ENCODE measurements at places on chromosomes 11 and 22.
A peak's percentile ranks its signal among the peaks of the same experiment; 100 is the strongest.

GRCh38 chr22:24731761-24732160, 42.8 kb downstream of the PIWIL3 start:
- DNase-seq: no peak
- no peaks in the 10 kb centered on the region for H3K4me1 ChIP-seq
- H3K27ac ChIP-seq: no peak overlapping the region
- no peaks in the 10 kb centered on the region for H3K36me3 ChIP-seq

DNA sequence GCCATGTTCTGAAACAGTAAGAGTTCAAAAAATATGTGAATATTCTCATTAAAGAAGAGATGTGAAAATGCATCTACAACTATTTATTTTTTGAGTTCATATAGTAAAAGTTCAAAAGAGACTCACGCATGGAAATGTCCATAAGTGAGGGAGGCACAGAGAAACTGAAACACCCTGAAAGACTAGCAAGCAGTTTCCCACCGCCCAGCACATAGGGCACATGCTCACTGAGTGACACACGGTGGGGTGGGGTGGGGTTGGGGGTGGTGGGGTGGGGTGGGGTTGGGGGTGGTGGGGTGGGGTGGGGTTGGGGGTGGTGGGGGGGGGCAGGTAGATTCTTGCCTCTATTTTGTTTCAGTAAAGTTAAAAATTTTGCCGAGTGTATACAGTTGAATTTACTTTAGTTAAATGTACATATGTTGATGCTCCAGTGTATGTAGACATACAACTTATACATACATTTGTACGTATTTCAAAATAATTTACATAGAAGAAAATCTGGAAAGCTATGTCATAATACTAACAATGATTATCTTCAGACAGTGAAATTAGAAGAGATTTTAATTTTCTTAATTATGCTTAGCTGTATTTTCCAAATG, 6.3 kb downstream of the CCDC34 start:
- no peak overlapping the region for H3K4me3 ChIP-seq
- H3K4me1 ChIP-seq: no peaks in the 10 kb centered on the region
- no peak overlapping the region for H3K27ac ChIP-seq
- no peak for DNase-seq
- no peaks in the 10 kb centered on the region for H3K27me3 ChIP-seq

GRCh38 chr11:129595038-129595962, 219.7 kb downstream of the BARX2 start:
- H3K27ac ChIP-seq: no peak overlapping the region
- DNase-seq: no peak
- no peaks in the 10 kb centered on the region for H3K4me1 ChIP-seq
- H3K36me3 ChIP-seq: no peaks in the 10 kb centered on the region
- no peak overlapping the region for H3K4me3 ChIP-seq

GRCh38 chr22:39433476-39434242, 23.2 kb upstream of the MGAT3 start:
- H3K4me3 ChIP-seq: no peak overlapping the region
- H3K27me3 ChIP-seq: no peaks in the 10 kb centered on the region
- DNase-seq: no peak
- no peak overlapping the region for H3K27ac ChIP-seq

- no peaks in the 10 kb centered on the region for H3K27me3 ChIP-seq
- H3K27ac ChIP-seq: peak overlapping the region; percentile 93
- H3K4me3 ChIP-seq: no peak overlapping the region
- peak; percentile 74 for DNase-seq
- H3K4me1 ChIP-seq: peaks cover 26% of the 10 kb centered on the region
Observed at GRCh38 chr11:73317373-73317772, 9.3 kb downstream of the ARHGEF17 start.

Data from uterus (tissue), 4 donors.